ENCODE measurements at places on chromosomes 3 and 15. TPM values are rescaled to one million over a fixed set of nuclear protein-coding genes. Genes with fewer than 3 reads are reported as not detected.

GRCh38 chr15:69338535-69339213 lies 40.0 kb downstream of the PAQR5 start:
- no peak for DNase-seq

- no peak for DNase-seq
These were observed 366.9 kb downstream of the RSL24D1 start for GRCh38 chr15:54829821-54830220.

GRCh38 chr3:177197727-177198460 lies 612 bp upstream of the TBL1XR1 start:
- no peak for DNase-seq

- no peak for DNase-seq
These were observed 20.7 kb upstream of the PPARG start for GRCh38 chr3:12268049-12268735.

- no peak for DNase-seq
These were observed 866.4 kb downstream of the PLOD2 start for GRCh38 chr3:145294572-145294971.

GRCh38 chr3:173676094-173676493 lies 278.6 kb downstream of the NLGN1 start:
- DNase-seq: no peak

- DNase-seq: no peak
These were observed 69.0 kb downstream of the TIGIT start for GRCh38 chr3:114362815-114363214.

DNA sequence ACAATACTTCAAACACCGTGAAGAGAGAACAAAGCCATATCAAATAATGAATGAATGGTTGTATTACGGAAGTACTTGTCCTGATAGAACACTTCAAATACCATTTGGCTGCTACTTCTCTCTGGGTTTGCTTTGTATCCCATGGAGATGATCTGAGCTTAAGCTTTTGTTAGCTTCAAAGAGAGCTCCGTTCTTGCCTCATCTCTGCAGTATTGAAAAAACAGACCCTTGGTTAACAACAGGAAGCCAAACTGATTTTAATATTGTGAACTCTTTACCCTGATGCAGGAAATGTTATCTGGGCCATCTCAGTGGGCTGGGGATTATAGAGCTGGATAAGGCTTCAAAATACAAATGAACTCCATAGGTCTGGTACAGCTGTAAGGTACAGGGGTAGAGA lies 101.0 kb downstream of the CHL1 start:
- no peak for DNase-seq

GRCh38 chr15:64653757-64654156 lies 121.6 kb downstream of the RBPMS2 start:
- DNase-seq: no peak

GRCh38 chr3:188841906-188842305 lies 329.9 kb upstream of the TPRG1 start:
- DNase-seq: no peak

- DNase-seq: no peak
These were observed 93.7 kb upstream of the GK5 start for GRCh38 chr3:142319094-142319493.

DNA sequence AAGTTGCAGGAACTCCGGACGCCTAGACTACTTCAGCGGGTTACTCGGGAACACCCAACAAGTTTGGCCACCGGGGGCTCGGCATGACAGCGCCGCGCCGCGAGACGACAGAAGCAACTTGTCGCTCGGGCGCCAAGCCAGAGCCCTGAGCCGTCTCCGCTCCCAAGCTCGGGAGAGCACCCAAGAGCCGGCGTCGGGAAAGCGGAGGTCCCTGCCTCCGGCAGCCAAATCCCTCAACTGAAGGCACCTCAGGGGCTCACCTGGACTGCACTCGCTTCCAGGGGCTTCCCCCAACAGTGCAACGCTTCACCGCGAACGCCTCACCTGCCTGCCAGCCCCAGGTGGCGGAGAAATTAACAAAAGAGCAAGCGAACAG lies 640 bp downstream of the MB21D2 start:
- no peak for DNase-seq

DNA sequence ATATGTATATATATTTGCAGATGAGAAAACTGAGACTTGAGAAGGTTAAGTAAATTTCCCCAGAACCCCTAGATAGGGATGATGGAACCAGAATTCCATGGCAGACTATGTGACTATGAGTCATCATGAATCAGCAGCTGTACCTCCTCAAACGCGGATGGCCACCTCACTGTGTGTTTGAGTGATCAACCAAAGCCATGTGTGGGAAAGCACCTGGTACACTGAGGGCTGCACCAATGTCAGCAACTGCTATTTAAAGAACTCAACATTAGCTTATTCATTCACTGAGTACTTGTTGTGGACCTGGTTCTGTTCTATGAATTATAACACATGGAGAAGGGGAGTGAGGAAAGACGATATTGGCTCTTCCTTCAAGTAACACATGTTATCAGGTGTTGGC lies 377.0 kb downstream of the GAP43 start:
- DNase-seq: no peak

DNA sequence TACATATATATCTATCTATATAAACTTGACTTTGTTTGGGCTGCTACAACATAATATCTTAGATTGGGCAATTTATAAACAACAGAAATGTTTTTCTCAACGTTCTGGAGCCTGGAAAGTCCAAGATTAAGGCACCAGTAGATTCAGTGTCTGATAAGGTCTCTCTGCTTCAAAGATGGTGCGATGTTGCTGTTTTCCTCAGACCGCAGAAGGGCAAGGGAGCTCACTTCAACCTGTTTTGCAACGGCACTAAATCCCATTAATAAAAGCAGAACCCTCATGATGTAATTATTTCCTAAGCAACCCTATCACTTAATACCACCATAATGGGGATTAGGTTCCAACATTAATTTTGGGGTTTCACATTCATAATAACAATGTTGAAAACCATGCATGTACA lies 1134.8 kb downstream of the NSUN3 start:
- DNase-seq: no peak

- DNase-seq: no peak
These were observed 157.3 kb downstream of the EPHB1 start for GRCh38 chr3:134952371-134952770.

DNA sequence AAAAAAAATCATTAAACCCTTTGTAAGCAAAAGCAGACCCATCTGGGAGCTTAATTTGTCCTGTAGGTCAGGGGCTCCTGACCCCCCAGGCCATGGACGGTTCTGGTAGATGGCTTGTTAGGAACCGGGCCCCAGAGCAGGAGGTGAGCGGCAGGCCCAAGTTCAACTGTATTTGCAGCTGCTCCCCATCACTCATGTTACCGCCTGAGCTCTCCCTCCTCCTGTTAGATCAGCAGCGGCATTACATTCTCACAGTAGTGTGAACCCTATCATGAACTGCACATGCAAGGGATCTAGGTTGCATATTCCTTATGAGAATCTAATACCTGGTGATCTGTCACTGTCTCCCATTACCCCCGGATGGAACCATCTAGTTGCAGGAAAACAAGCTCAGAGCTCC lies 60.7 kb downstream of the FSIP1 start:
- DNase-seq: no peak

Gene SHC4
- total RNA-seq: 61.8 TPM

Gene KIF15
- total RNA-seq: 2.7 TPM

Gene TKT
- total RNA-seq: 299 TPM

Gene NTRK3
- total RNA-seq: not detected

Gene DET1
- total RNA-seq: 4.7 TPM

Gene SNTN
- not detected for total RNA-seq

Gene PLSCR5
- total RNA-seq: not detected

Gene ARGFX
- total RNA-seq: not detected

Gene SUSD5
- total RNA-seq: 38.5 TPM

Gene KIF7
- 13.9 TPM for total RNA-seq
